AG20443 (cell line): ENCODE measurements at places on chromosomes 1 and 21.

DNA sequence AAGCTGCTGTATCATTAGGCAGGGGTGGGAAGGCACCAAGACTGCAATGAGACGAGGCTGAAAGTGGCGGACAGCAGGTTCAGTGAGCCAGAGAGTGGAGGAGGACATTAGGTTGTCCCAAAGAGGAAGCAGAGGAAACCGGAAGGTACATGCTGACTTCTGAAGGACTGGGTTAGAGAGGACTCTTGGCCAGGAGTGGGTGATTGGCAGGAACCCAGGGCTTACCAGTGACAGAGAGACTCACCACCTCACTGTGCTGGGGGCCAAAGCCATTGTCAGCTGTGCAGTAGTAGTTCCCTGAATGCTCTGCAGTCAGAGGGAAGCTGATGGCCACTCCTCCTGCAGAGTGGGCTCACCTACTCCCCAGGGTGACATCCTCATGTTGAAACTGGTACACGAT, 41.9 kb upstream of the FCRL4 start:
- DNase-seq = no peak

DNA sequence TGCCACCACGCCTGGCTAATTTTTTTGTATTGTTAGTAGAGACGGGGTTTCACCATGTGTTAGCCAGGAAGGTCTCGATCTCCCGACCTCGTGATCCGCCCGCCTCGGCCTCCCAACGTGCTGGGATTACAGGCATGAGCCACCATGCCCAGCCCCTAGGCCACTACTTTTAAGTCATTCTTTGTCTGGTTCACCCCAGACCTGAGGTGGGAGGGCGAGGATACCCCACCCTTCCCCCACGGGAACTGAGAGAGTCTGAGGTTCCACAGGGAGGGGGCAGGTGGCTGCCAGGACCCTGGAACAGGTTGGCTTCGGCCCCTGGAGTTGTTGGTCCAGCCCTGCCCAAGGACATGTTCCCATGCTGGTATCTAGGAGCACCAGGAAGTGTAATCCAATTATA, 7.7 kb upstream of the SDC3 start:
- no peak for DNase-seq

DNA sequence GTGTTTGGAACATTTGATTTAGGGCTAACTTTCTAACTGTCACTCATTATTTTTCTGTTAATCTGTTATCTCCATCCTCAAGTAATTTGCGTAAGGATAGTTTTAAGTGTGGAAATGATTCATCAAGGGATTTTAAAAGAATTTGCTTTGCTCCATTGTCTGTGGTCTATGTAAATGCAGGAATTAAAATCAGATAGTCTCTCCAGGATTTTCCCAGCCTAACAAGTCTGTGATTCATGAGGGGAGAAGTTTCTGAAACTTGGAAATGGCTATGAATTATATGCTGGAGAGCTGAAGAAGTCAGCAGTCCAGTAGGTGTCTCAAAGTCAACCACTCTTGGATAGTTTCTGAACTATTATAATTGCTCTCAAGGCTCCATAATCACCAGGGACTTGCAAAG, 264.5 kb downstream of the MRPL39 start:
- DNase-seq = peak; percentile 10

DNA sequence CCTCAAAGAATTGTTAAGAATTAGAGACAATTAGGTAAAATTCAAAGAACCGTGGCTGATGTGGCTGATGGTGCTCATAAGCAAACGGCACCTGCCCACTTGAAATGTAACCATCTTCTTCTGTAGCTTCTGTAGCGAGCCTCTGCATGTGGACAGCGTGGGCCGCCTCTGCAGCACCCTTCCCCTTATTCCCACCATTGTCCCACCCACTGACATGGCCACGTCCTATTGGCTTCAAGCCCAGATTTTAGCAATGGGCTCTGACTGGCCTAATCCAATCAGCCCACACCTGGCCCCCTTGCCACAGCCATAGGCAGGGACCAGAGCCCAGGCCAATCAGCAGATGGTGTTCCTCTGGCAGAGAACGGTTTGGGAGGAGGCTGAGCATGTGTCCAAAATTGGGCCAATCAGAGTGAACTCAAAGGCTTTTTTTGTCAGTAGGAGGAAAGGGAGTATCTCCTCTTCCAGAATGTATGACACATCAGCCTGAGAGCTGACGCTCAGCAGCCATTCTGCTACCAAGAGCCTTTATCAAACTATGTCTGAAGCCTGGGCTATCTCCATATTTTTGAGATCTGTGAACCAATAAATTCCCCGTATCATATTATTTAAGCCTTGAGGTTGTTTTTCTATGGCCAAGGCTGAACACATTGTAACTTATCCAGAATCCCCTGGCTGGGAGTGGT, 518.5 kb downstream of the SMYD3 start:
- no peak for DNase-seq

GRCh38 chr1:15279576-15280230, 32.7 kb downstream of the FHAD1 start:
- DNase-seq = no peak

GRCh38 chr1:200152336-200152735, 124.8 kb downstream of the NR5A2 start:
- DNase-seq = no peak

DNA sequence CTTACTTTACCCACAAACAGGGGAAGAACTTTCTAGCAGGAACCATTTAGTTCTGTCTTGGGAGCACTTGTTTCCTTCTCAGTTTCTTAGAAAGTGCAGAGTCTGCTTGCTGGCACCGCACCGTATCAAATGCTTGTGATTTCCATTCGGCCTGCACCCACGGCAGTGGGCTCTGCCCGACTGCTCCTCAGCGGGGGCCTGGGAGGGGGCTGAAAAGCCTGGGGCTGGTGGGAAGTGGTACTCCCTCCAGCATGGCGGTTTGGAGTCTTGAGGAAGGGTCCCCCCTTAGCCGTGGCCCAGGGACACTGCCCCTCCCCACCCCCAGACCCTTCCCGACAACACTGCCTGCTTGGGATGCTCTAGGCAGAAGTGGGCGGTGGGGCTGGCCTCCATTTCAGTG, 57.0 kb downstream of the KIF26B start:
- DNase-seq = no peak

- DNase-seq = no peak
Measured at GRCh38 chr1:86317926-86318325, 78.2 kb downstream of the ODF2L start.

DNA sequence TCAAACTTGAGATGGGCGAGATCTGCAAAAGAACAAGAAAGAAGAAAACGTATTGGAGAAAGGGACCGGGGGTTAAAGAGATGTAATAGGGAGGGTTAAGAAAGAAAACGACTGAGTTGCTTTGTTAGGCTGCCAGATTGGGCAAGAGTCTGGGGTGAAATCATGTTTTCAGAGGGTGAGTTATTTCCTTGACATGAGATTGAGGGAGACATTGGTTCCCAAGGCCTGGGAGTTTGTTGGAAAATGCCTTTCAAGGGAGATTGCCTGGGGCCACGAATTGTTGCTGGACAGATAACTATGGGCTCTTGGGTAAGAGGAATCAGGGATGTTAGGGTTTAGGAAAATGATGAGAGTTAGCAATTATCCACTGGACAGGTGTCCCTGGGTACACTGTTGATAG, 776 bp upstream of the CADM3 start:
- no peak for DNase-seq
